Muscle of arm (tissue), 14 donors: ENCODE measurements at places on chromosomes 3 and 15. TPM values are rescaled to one million over a fixed set of nuclear protein-coding genes. Genes with fewer than 3 reads are reported as not detected.

Gene LYSMD2
- polyA plus RNA-seq: 6.9 TPM

Gene GUCA1C
- not detected for polyA plus RNA-seq

- DNase-seq: no peak
Observed at GRCh38 chr3:130929804-130930203, 35.9 kb downstream of the ATP2C1 start.

GRCh38 chr3:161291191-161291901 lies 70.2 kb downstream of the NMD3 start:
- no peak for DNase-seq

- peak; percentile 20 for DNase-seq
Observed at GRCh38 chr3:188712248-188712924, 459.4 kb upstream of the TPRG1 start.

GRCh38 chr15:85494048-85494777 lies 113.8 kb downstream of the AKAP13 start:
- no peak for DNase-seq

- DNase-seq: peak; percentile 26
Observed at GRCh38 chr3:136658946-136659682, 93.1 kb downstream of the STAG1 start.
